ENCODE measurements at places on chromosomes 5 and 9.

DNA sequence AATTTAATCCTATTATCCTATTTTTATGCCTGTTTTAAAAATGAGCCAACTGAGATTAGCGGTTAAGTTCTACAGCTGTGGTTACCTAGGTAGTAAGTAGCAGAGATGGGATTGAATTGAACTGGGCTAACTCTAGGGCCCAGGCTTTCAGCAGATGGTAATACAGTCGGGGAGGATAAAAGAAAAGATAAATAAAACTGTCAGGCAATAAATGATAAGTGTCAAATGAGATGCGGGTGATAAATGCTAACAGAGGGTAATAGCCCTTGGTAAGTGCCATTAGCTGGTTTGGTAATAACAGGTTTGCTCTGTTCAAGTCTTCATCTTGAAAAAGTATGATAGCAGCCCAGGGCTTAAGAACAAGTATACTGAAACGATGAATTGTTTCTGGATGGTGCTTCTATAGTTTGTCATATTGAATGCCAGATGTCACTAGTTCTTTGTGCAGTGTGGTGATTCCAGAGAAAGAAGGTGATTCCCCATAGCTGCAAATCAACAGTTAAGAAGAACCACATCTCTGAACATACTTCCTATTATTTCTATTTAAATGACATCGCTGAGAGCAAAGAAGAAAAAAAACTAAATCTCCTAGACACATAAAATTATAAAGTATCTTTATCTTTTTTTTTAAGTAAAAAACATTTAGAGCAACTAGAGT is 360.8 kb upstream of the PANK3 start:
- no peak for DNase-seq

DNA sequence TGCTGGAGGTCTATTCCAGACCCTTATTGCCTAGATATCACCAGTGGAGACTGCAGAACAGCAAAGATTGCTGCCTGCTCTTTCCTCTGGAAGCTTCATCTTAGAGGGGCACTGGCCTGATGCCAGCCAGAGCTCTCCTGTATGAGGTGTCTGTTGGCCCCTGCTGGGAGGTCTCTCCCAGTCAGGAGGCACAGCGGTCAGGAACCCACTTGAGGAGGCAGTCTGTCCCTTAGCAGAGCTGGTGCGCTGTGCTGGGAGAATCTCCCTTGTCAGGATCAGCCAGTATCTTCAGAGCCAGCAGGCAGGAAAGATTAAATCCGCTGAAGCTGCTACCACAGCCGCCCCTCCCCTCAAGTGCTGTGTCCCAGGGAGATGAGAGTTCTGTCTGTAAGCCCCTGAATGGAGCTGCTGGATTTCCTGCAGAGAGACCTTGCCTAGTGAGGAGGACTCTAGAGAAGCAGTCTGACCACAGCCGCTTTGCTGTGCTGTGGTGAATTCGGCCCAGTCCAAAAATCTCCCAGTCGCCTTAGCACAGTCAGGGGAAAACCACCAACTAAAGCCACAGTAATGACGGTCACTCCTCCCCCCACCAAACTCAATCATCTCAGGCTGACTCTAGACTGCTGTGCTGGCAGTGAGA is 124.1 kb downstream of the JAKMIP2 start:
- DNase-seq: no peak

DNA sequence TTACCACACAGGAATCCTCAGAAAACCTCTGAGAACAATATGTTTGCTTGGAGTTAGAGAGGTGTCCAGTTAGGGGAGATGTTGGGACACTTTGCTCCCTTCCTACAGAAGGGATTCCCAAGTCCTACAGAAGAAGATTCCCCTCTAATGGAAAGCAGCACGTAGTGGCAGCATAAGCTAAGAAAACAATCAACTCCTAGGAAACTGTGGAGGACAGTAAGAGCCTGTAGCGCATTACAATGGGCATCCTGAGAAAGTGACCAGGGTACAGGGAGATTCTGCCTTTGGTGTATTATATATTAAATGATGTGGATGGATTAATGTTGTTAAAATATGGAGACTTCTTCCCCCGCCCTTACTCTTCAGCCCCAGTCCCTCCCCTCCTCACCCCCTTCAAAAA is 13.9 kb upstream of the RIC1 start:
- no peak for DNase-seq

- DNase-seq: no peak
These were observed 69.9 kb downstream of the ADGRV1 start for GRCh38 chr5:90628492-90628891.

DNA sequence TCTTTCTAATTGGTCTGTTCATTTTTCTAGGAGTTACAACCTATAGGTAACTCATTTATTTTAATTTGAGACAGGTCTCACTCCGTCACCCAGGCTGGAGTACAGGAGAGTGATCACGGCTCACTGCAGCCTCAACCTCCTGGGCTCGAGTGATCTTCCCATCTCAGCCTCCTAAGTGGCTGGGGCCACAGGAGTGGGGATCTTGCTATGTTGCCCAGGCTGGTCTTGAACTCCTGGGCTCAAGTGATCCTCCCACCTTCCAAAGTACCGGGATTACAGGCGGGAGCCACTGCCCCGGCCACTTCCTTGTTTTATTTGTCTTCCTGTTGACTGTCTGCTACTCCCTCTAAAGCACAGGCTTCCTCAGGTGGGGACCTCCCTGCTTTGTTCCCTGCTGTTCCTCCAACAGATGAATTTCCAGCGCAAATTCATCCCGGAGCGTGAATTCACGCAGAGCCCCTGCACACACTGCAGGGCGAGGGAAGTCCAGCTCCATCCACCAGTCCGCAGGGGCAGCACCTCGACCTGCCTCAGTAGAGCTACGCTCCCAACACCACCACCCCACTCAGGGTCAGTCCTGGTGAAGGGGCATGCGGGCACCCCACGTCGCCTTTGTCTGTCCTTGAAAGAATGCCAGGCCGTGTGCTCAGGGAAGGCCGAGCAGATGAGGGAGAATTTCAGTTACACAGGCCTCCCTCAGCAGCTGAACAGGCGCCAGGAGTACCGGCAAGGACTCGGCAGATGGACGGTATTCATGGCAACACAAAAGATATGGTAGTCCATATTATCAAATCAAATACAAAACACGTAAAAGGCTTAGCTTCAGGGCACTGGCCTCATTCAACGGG is 6.3 kb downstream of the QSOX2 start:
- DNase-seq: no peak

- no peak for DNase-seq
These were observed 970 bp upstream of the TRIM32 start for GRCh38 chr9:116686135-116686534.

DNA sequence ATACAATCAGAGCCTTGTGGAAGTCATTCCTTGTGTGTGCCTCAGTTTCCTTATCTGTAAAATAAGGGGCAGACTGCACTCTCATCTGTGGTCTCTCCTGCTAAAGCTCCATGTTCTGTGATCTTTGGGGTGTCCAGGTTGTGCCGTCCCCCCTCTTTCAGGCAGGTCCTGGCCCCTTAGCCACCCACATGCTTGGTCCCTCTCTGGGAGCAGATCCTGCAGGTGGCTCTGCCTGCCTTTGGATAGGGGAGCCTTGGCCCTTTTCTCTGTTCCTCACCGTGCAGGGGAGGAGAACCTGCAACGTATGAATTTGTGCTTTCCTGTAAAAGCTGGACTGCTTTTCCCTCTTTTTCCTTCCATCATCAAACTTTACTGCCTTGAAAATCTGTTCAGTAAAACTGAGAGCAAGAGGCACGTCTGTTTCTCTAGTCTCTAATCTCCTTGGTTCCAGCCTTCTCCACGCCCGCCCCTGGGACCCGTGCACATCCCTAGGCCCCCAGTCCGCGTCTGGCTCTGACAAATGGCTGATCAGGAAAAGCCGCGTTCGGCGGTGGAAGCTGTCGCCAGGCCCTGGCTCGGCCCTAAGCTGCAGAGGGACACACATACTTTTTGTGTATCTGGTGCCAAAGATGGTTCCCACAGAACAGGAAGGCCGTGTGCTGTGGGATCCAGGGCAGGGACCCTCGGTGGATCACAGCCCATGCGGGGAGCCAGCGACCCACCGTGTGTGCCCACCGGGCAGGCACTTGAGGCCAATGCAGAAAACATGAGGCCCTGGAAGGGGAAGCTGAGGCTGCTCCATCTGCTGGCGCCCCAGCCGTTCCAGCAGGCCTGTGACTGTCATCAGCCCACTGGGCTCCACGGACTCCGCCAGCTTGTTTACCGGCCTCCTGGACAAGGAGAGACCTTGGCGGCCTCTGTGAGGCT is 43.4 kb upstream of the COL5A1 start:
- DNase-seq: no peak

- no peak for DNase-seq
These were observed 422.5 kb downstream of the CDH18 start for GRCh38 chr5:19565466-19565865.

DNA sequence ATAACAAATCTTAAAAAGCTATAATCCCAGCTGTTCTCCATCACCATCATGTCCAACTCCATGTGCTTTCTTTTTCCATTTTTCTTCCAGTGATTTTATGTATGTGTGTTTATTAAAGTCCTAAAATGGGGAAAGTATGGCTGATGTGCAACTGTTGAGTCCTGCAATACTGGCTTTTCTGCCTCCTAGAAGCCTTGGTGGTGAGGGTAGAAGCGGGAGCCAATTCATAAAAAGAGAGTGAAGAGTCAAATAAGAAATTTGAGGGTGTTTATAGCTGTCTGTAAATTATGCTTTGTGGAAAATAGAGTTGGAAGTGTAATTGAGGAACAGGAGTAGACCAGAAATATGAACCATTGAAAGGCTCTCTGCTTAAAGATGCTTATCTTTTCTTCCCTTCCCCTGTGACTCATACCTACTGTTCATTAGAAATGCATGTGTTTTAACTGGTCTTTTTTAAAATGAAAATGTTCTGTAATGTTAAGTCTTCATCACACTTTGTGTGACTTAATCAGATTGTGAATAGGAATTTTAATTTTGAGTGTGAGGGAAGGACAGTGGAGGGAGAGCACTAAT is 80.1 kb downstream of the ZCCHC7 start:
- DNase-seq: no peak

DNA sequence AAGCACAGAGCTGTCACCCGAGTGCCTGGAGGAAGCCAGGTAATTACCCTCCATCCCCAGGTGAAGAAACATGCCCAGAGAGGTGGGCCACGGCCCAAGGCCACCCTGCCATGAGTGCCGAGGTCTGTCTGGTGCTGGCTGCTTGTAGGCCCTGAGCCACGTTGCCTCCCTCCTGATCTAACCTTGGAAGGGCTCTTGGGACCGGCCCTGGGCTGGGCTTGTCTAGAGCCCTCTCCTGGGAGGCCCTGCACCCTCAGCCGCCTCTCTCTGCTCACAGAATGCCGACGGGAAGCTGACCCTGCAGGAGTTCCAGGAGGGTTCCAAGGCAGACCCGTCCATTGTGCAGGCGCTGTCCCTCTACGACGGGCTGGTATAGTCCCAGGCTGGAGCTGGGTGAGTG is 39.4 kb upstream of the HMCN2 start:
- no peak for DNase-seq

DNA sequence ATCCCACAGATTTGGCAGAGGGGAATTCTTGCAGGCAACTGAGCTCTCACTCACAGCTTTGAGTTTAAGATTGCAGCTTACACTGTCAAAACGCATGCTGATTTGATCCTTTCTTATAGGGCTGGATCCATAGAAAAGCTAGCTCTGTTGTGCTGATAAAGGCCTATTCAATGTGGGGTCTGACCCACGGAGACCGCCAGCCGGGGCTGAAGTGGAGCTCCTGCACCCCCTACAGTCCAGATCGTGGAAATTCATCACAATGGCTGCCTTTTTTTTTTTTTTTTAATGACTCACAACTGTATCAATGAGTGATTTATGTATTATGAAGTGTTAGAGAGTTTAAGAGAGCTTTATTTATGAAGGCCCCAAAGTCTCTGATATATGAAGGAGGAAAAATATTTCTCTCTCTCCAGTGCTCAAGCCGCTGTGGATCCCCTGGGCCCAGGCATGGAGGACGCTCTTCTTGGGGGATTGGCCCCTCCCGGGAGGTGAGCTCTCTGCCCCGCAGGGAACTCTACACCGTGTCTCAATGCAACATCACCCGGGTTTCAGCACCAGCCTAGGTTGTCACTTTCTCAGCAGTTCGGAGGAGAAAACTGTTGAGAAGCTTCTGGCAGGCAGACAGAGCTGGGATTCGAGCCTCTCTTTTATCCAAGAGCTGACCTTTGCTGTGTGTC is 700.2 kb downstream of the IRX1 start:
- peak; percentile 20 for DNase-seq

DNA sequence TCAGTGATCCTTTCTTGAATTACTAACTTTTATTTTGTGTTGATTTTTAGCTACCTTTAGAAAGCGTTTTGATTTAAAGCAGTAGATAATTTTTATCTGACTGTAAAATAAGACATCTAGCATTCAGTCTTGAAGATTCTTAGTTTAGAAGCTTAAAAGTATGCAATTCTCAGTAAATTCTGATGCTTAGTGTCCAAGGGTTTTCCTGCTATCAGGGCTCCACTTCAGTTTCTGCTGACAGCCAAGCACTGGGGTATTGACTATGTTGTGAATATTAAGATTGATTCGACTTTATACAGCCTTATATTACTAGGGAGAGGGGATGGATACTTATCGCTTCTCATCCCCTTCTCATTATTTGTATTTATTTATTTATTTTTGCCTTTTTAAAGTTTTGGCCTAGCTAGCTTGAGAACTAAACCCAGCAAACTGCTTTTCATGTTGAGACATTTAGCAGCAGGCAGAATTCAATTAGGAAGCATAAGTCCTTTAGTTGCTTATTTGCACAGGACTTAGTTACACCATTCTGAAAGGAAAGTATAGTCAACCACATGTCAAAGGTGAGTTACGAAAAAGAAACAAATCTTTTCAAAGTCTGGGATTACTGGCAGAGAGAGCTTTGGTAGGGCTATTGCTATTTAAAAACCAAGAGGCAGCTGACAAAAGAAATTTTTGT is 2.9 kb downstream of the PBX3 start:
- DNase-seq: no peak

DNA sequence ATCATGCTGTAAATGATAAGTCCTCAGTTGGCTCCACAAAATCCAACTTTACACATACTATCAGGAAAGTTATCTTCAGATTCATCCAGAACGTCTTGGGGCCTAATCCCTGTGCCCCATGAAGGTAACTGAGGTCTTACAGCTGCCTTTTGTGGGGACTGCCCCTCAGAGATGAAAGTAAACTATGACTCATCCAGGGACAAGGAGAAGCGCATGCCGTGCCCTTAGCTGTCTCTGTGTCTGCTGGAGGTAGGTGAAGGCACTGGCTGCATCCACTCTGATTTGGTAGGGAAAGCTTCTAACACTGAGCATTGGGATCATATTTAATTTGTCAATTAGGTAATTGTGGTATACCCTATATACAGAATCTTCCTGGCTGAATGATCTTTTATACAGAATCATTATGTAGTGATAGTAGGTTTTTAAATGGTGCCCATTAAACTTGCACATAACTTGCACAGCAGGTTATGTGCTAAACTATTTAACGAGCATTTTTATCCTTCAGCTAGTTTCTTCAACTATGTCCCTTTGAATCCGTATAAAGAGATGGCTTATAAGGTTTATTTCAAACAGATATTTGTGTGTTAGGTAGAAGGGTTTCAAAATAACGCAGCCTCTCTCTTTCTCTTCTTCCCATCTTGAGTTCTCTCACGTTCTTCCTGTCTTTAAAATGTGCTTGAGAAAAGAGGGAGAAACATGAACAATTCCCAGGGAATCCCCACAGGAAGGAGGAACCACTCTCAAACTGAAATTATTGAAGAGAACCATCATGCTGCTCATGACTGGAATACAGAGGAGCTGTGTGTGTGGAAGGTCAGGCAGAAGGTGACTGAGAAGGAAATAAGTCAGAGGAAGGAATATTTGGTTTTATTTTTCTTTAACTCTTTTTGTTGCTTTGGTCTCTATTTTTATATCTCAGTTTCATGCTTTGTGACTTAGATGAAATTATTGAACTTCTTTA is 250.9 kb downstream of the CD180 start:
- DNase-seq: no peak
